ENCODE measurements at places on chromosomes 16 and 17.
A peak's percentile ranks its signal among the peaks of the same experiment; 100 is the strongest.

- no peak for DNase-seq
These were observed 14.2 kb downstream of the B4GALNT2 start for GRCh38 chr17:49146620-49147306.

DNA sequence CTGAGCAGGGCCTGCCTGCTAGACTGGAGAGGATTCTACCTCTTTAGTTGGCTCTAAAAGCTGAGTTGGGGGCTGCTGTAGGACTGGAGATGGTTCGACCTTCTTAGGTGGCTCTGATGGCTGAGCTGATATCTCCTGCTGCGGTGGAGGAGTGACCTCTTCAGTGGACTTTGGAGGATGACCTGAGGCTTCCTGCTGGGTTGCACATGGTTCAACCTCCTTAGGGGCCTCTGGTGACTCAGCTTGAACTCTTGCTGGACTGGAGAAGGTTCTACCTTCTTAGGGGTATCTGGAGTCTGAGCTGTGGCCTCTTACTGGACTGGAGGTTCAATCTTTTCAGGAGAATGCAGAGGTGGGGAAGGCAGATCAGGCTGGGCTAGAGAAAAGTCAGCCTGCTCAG, 48.9 kb upstream of the TMEM97 start:
- DNase-seq: no peak

GRCh38 chr16:75710344-75710743, 9.1 kb upstream of the DUXB start:
- DNase-seq: no peak

- peak; percentile 31 for DNase-seq
These were observed 621 bp downstream of the CEP95 start for GRCh38 chr17:64507413-64507782.

- DNase-seq: peak; percentile 94
These were observed 3.4 kb downstream of the NOD2 start for GRCh38 chr16:50696575-50697420.

GRCh38 chr17:1232786-1233185, 37.5 kb upstream of the BHLHA9 start:
- DNase-seq: no peak

DNA sequence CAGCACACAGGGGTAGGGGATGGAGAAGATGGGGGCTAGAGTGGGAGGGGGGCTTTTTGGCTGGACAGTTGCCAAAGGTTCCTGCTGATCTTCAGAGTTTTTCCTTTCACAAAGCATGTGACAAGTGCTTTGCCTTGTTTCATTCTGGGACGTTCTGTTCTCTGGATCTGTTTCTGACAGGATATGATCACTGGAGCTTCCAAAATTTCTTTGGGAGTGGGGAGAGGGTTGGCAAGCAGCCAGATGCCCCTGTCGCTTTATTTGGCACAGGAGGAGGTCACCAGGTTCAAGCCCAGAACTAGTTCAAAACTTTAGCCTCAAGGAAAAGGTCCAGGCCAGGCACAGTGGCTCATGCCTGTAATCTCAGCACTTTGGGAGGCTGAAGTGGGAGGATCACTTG, 68.5 kb upstream of the TBX2 start:
- no peak for DNase-seq

GRCh38 chr16:63067141-63067540, 1030.9 kb upstream of the CDH8 start:
- no peak for DNase-seq

- no peak for DNase-seq
These were observed 20.8 kb downstream of the TRPV2 start for GRCh38 chr17:16435925-16436886.

- no peak for DNase-seq
These were observed 3.7 kb upstream of the CYBA start for GRCh38 chr16:88654363-88655052.

DNA sequence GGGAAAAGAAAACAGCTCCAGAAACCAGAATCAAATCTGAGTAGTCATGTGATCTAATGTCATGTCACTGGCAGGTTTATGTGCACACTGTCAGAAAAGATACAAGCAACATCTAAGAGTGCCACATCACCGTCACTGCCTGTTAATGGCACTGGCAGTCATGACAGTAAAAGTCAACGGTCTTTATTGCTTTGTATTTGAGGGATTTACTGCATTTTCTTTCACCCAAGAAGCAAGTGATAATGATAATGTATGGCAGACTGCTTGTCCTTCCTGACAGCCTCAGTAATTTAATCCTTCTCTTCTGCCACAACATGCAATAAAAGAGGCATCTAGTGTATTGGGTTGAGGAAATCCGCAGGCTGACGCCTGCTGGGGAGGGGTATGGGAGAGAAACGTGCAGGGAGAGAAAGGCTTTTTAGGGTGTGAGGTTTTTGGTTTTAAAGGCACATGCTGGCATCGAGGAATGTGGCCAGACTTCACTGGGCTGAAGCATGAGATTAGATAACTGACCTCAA, 92.4 kb downstream of the RPGRIP1L start:
- DNase-seq: no peak

- DNase-seq: no peak
These were observed 23.6 kb downstream of the CRISPLD2 start for GRCh38 chr16:84843149-84844048.

DNA sequence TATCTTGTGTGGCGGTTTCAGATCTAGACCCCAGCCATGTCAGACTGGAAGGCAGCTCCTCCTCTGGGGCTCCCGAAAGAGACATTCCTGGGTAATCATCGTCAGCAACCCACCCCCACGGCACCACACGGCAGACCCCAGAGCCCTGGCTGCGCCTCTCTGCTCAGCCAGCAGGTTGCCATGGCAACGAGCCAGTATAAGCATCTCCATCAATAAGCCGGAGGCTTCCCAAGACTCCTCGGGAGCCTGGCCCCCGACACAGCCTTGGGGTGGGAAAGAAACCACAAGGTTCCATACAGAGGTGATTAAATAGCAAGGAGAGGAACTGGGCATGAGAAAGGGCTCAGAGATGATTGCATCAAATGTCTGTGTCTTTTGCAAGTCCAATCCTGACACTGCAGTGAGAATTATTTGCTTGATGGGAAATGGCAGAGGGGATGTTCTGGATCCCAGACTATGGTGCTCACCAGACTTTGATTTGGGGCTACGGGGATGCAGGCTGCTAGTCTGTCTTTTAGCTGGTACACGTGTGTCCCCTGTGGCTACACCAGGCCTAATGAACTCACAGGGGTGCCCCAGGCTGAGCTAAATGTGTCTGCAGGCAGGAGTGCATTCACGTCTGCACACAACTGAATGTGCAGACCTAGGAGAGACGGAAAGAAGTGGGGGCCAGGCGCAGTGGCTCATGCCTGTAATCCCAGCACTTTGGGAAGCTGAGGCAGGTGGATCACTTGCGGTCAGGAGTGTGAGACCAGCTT, 320.5 kb upstream of the TNRC6C start:
- no peak for DNase-seq

- peak; percentile 94 for DNase-seq
These were observed 178.9 kb downstream of the COPRS start for GRCh38 chr17:31680126-31680525.

GRCh38 chr16:54015147-54015546, 271.4 kb downstream of the IRX3 start:
- DNase-seq: no peak

GRCh38 chr17:81398176-81398831, 3.0 kb downstream of the BAHCC1 start:
- DNase-seq: no peak

DNA sequence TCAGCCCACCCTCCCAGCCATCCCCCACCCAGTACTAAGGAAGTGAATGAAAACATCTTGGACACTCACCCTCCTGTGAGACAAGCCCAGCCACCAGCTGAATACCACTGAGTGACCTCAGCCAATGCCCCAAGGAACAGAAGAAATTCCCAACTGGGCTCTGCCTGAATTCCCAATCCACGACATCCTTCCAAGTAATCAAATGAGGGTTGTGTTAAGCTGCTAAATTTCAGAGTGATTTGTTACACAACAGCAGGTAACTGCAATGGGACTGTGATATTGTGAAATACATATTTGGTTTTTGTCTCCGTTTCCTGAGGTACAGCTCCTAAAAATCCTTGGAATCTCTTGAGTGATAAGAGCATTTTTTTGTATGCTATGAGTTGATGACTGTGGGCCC, 578.7 kb upstream of the CDH11 start:
- no peak for DNase-seq

- DNase-seq: no peak
These were observed 12.6 kb upstream of the FAAP100 start for GRCh38 chr17:81564778-81565177.

- DNase-seq: no peak
These were observed 145.2 kb downstream of the MYO1D start for GRCh38 chr17:32731556-32732295.

DNA sequence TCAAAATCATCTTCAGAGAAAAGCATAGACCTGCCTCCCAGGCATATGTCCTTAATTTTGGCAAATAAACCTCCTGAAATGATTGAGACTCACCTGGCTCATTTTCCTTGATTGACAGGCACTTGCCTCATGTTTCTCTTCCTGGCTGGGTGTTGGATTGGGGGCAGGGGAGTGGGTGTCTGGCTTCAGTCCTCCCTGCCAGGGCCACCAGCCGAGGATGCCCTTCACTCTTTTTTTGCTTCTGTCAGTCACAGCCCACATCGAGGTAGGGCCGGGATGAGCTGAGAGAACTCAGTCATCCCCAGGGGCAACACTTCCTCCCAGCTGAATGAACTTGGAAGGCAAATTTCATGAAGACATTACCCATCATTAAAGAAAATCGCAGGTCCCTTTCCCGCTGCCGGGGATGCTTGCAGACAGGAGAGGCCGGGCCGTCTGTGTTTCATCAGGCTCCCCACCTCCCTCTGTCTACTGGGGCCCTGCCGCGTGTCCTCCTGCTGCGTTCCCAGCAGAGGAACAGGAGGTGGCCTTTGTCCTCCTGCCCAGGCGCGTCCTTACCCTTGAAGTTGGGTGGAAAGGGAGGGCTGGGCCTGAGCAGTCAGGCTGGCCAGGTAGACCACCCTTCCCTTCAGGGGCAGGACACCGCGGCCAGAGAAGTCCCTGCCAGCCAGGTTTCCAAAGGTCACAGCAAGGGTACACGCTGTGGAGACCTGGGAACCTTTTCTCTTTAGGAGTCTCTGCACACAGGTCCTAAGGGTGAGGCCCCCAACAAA, 11.2 kb upstream of the DNAH17 start:
- no peak for DNase-seq

DNA sequence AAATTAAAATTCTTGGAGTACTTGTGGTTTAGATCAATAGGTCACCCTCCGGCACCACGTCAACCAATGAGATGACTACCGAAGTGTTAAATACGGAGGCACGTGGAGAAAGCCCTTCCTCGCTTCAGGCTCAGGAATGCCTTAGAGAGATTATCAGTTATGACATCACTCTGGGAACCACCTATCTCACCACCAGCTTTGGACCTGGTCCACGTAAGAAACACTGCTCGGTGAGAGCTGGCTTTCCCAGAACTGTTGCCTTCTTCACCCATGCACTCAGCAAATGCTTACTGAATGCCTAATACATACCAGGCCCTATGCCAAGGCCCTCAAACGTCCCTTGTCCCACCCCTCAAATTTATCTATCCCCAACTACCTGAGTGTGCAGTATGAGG, 71.3 kb downstream of the SMG6 start:
- DNase-seq: no peak

GRCh38 chr17:51071556-51071955, 49.1 kb downstream of the SPAG9 start:
- no peak for DNase-seq

GRCh38 chr16:81544700-81545271, 100.2 kb downstream of the CMIP start:
- peak; percentile 38 for DNase-seq

DNA sequence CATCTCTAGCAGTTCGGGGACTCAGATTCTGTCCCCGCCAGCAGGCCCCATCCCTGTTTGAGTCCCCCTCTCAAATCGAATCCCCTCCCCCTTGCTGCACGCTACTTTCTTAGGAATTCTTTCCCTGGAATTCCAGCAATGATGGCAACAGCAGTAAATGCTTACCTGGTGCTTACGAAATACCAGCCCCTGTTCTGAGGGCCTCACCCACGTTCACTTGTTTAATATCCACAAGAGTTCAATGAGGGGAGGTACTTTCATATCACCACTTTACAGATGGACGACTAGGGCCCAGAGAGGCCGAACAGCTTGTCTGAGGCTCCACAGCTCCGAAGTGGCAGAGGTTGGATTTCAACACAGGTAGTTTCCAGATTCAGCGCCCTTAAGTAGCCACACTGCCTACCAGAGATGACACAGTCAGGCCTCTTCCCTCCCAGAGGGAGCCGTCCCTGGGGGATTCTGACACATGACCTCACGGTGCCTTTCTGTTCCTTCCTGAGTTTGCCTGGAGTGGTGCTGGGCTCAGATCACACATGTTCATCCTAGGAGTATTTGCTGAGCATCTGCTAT, 120.7 kb upstream of the GSE1 start:
- no peak for DNase-seq

- peak; percentile 68 for DNase-seq
These were observed 1.3 kb downstream of the ARMC5 start for GRCh38 chr16:31460582-31461002.

GRCh38 chr16:12639044-12639443, 164.6 kb downstream of the CPPED1 start:
- DNase-seq: no peak

- DNase-seq: no peak
These were observed 4.3 kb downstream of the ABI3 start for GRCh38 chr17:49214676-49215360.

DNA sequence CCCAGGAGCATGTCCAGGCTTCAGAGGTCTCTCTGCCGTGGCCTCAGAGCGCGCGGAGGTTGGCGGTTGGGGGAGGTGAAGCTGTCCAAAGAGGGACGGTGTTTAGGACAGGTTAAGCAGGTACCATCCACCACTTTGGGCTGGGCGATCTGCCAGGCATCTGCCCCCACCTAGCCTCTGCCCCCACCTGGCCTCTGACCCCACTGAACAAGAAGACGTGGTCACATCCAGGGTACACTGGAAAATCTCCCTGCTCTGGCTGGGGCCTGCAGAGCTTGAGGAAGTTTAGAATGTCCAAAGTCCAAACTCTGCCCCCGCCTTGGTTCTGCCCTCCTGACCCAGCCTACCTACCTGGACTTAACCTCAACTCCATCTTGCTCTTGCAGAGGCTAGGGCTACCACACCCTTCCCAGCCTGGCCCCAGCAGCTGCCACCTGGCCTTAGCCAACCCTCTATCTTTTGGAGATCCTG, 1.6 kb downstream of the ITGA3 start:
- no peak for DNase-seq

- DNase-seq: peak; percentile 57
These were observed 2.8 kb downstream of the DCUN1D3 start for GRCh38 chr16:20897253-20897897.

- DNase-seq: peak; percentile 83
These were observed 34.1 kb upstream of the SLC38A10 start for GRCh38 chr17:81328978-81329926.

- no peak for DNase-seq
These were observed 12.0 kb downstream of the HS3ST6 start for GRCh38 chr16:1906055-1906845.

GRCh38 chr17:17322516-17323510, 19.6 kb downstream of the NT5M start:
- no peak for DNase-seq

GRCh38 chr17:48023400-48024148, 14.0 kb downstream of the COPZ2 start:
- DNase-seq: peak; percentile 90
